ELF-1 (cell line): ENCODE measurements at places on chromosomes 16 and 17.

- DNase-seq: no peak
These were observed 999.7 kb downstream of the CDH11 start for GRCh38 chr16:64122177-64122576.

GRCh38 chr16:87415441-87415840 lies 23.3 kb downstream of the MAP1LC3B start:
- DNase-seq: no peak

- no peak for DNase-seq
These were observed 122.3 kb downstream of the DYNLRB2 start for GRCh38 chr16:80663078-80663477.

GRCh38 chr16:3256146-3256865 lies at the start of gene MEFV:
Gene MEFV (minus strand): TSS chr16:3256633. CDS start chr16:3256587, 46 bp downstream.
- no peak for DNase-seq

- DNase-seq: no peak
These were observed 14.9 kb upstream of the LYRM9 start for GRCh38 chr17:27907976-27908558.

DNA sequence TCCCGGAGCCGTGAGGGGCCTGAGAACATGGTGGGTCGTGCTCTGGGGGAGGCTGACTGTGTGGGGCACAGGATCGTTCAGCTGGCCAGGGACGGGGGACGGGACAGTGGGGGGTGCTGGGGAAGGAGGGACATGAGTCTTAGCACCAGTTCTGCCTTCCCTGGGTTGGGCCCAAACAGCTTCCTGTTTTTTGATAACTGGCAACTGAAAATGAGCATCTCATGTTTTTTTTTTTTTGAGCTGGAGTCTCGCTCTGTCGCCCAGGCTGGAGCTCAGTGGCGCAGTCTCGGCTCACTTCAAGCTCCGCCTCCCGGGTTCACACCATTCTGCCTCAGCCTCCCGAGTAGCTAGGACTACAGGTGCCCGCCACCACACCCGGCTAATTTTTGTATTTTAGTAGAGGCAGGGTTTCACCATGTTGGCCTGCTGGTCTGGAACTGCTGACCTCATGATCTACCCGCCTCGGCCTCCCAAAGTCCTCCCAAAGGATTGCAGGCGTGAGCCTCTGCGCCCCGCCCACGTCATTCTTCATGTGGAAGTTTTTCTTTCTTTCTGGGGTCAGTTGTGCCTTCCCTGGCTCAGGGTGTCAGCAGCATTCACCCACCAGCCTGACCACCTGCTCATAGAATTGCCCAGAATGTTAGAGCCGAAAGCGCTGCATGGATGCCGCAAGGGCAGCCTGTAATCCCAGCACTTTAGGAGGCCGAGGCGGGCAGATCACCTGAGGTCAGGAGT lies 6.4 kb downstream of the ASPSCR1 start:
- no peak for DNase-seq

GRCh38 chr17:38898812-38899348 lies 26.5 kb upstream of the LASP1NB start:
- no peak for DNase-seq

DNA sequence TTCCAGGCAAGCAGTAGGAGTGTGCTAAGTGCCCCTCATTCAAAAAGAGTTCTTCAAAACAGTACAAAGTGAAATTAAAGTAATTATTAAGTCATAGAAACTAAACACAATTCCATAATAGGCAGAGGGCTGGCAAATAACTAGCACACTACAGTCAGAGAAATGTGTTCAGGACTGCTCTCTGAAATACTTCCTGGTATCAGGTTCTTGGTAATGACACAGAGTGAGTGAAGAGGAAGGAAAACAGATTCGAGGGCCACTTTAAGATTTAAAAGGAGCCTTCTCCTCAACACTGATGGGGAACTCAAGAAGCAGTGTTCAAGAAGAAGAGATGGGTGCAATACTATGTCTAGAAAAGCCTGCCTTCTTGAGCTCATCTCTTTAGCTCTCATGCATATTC lies 139.2 kb downstream of the TOX3 start:
- DNase-seq: no peak

DNA sequence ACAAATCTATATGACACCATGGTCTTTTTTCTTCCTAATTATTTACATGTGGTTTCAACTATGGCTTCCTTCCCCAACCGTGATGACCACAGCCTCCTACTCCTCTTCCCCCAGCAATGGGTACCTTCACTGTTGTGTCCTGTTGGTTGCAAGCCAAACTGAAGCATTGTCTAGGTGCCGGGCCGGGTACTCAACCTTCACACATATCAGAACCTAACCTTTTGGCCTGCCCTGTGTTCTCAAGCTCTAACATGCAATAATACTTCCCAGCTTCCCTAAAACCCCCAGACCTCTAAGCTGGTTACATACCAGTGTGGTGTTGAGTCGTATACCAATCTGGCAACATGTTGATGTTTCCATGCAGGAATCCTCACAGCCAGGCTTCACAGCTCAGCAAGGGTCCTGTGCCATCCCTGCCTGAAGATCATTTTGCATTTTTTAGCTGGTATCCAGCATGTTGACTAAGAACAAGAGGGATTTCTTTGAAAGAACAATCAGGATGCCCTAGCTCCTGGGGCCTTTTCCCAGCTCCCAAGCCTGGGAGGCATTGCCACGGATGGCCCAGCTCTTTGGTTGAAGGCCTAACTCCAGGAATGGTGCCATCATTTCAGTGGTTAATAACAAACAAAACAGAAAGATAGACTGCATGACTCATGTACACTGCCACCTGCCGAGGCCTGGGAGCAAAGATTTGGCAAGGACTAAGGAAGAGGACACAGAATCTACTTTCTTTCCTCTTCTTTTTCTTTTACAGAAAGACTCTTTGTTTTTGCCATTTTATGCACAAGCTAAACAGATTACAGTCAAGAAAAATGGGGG lies 373.7 kb upstream of the SALL1 start:
- DNase-seq: no peak

DNA sequence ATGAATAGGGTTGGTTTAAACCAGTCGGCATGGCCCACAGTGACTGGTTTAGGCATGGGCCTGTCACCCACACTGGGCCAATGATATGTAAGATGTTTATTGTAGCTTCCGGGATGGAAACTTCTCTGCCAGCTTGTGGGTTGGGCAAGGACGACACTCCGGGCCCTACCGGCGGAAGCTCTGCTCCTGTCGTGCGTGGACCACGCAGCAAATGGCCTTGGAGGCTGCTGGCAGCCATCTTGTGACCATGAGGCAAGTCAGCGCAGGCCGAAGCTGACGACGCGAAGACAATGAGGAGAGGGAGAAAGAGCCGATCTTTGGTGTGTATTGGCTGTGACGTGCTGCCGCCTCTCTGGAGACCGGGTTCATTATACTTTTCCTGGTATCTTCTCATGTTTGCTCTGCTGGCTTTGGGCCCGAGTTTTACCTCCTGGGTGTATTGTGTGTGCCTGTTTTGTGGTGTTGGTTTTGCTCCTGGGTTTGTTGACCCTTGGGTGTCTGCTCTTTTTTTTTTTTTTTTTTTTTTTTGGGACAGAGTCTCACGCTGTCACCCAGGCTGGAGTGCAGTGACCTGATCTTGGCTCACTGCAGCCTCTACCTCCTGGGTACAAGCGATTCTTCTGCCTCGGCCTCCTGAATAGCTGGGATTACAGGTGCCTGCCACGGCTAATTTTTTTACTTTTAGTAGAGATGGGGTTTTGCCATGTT lies 15.4 kb downstream of the SLC25A10 start:
- no peak for DNase-seq

DNA sequence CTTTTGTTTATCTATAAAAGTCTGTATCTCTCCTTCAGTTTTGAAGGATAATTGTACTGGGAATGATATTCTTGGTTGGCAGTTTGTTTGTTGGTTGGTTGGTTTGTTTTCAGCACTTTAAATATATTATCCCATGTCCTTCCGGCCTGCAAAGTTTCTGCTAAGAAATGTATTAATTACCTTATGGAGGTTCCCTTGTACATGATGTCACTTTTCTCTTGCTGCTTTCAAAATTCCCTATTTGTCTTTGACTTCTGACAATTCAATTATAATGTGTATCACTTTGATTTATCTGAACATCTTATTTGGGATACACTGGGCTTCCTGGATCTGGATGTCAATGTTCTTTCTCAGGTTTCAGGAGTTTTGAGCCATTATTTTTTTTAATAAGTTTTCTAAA lies 4.1 kb upstream of the KRT34 start:
- DNase-seq: no peak

- no peak for DNase-seq
These were observed 4.4 kb downstream of the CDC27 start for GRCh38 chr17:47184681-47185080.

DNA sequence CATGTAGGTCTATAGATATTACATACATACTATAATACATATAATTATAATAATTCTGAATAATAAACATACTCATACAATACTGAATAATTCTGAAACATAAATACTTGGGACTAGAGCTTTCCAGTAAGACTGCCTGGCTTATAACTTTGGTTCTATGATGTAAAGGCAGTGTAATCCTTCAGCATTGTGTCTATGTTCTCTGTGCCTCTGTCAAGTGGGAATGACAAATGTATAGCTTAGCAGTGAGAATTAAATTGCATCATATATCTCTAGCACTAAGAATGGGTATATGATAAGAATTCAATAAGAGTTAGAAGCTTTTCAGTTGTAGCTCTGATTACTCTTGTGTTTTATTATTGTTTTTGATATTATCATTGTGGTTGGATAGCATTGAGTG lies 1469.3 kb downstream of the CDH8 start:
- no peak for DNase-seq

DNA sequence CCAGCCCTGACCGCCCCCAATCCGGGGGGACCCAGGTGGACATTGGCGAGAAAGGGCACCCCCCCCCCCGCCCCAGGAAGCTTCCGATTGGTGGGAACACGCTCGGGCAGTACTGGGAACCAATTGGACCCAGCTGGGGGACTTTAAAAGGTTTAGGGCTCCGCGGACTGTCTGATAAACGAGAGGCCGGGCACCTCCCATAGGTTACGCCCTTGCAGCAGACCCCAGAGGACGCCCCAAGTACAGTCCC lies 245 bp downstream of the TMEM256 start:
- DNase-seq: no peak

DNA sequence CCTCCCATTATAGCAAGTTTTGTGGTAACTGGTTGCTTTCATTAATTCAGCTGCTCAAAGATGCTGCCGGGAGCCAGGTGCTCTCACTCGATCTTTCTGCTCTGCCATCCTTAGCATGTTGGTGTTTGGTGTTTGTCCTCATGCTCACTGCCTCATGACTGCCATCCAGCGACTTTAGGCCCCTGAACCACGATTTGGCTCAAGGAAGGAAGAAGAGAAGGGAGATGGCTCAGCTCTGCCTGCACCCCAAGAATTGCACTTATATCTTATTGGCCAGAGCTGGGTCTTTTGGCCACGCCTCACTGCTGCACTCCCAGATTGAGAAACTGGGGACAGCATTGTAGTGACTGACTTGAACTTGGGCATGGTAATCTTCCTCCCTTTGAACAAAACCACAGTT lies 52.7 kb downstream of the ARSG start:
- DNase-seq: no peak

GRCh38 chr16:7382521-7382920 lies 49.9 kb downstream of the RBFOX1 start:
- DNase-seq: no peak

DNA sequence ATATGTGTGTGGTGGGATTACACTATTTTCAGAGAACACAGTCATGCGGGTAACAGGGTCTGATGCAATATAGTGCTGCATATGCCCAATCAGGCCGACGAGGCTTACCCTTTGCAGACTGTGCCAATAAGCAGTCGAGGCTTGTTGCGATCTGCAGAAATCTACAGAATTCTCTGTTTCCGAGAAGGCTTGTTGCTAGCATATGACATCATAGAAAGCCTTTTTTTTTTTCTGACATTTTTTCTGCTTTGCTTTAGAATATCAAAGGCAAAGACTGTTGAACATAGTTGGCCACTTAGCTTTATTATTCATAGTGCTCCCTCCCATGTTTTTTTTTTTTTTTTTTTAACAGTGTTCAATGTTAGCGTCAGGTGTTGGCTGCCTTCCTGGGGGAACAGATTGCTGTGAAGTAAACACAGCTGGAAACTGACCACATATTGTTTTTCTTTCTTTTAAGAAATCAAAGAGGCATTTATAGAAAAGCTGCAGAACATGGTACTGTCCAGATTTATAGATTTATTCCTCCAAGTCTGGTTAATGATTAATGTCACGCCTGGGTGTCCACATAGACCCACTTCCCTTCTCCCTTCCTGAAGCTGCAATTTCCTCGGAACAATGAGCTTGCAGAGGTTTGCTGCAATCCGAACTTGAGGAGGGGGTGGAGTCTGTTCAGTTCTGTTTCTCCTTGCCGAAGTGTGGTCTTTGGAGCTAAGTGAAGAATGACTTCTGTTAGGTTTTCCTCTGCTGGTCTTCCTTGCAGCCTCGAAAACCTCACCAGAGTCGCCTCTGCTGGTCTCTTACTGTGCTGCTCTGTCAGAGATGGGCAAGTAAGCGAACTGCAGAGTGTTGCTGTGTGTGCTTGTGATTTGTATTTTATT lies 87.3 kb downstream of the MAP2K6 start:
- peak; percentile 47 for DNase-seq

- DNase-seq: peak; percentile 43
These were observed 578 bp downstream of the PGAP6 start for GRCh38 chr16:381012-381788.

DNA sequence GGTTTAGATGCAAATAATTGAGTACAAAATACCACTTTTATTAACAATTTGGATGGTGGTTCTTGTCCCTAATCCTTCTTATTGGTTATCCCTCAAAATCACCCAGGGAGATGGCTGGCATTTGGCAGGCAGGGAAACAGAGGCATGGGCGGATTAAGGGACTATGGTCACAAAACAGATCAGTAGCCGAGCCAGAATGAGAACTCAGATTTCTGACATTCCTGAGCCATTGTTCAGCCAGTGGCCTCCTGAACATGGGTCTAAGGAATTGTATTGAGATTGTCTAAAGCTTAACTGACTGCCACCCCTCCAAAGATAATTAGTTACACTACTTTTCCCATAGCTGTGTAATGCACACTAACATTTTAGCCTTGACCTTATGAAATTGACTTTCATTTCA lies 88.4 kb downstream of the CHD9NB start:
- DNase-seq: peak; percentile 19

- peak; percentile 3 for DNase-seq
These were observed 313.2 kb upstream of the KCNJ16 start for GRCh38 chr17:69761767-69762321.

DNA sequence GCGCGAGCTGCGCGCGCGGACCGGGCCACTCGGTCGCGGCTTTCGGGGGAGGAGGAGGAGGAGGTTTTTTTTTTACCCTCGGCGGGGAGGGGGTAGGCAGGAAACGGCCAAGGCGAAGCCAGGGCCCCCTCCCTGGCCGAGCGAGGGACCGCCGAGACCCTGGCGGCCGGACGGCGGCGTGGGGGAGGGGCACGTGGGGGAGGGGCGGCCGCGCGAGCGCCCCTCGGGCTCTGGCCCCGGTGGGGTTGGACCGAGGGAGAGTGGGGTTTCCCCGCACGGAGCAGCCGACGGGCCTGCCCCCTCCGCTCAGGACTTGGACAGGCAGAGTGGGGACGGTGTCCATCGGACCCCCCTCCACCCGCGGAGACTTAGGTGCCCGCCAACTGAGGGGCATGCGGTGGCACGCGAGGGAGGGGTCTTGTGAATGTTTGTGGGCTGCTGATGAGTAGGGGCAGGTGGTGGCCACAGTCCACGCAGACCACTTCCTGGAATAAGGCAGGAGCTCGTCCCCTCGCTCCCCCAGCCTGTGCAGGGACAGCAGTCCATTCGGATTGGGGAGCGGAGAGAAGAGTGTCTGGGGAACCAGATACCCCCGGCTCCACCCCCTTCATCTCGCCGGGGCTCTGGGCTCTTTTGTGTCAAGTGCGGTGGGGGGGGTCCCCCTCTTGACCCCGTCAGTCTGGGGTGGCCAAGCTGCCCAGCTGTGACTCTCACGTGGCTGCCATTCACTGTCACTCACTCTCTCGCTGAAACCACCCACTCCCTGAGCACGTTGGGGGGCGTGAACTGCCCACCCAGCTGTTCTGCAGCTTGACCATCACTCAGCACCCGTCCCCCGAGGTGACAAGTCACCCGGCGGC lies 3.0 kb upstream of the CHD3 start:
- peak; percentile 77 for DNase-seq
